CD4-positive, alpha-beta T cell treated with Interleukin-2 at 100 ng/mL for 4 hours (primary cell): ENCODE measurements at places on chromosomes 12 and 14.
A peak's percentile ranks its signal among the peaks of the same experiment; 100 is the strongest.

- DNase-seq: no peak
Observed at GRCh38 chr14:32004300-32004699, 72.8 kb upstream of the ARHGAP5 start.

DNA sequence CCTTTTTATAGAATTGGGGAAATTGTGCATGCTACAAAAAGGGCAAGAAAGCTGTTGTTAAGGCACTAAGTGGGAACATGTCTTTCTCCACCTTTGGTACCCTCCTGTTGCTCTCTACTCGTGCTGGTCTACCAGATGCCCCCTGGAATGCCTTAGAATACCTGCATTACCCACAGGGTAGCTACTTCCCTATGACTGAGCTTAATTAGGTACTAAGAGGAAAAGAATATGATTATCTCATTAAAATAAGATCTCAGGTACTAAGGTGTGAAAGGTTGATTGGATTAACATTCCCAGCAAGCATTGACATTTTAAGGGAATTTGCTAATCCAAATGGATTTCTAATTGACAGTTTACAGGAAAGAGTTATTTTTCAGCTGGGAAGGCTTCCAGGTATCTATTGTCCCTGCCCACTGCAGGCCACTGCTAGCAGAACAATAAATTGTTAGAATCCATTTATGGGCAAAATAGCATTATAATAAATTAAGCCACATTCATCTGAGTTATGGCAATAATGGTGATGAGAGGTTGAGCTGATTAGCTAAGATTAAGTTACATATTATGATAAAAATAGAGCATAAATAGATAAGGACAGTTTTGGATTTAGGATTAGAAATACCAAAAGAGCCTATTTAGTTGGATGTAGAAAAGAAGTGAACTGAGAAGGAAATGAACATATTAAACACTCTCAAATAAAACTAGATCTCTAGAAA, 67.8 kb upstream of the GRIP1 start:
- DNase-seq: no peak

- peak; percentile 74 for DNase-seq
Observed at GRCh38 chr12:123106640-123107359, 44.1 kb downstream of the PITPNM2 start.

- DNase-seq: no peak
Observed at GRCh38 chr12:48739618-48740269, 23.2 kb upstream of the CCNT1 start.

DNA sequence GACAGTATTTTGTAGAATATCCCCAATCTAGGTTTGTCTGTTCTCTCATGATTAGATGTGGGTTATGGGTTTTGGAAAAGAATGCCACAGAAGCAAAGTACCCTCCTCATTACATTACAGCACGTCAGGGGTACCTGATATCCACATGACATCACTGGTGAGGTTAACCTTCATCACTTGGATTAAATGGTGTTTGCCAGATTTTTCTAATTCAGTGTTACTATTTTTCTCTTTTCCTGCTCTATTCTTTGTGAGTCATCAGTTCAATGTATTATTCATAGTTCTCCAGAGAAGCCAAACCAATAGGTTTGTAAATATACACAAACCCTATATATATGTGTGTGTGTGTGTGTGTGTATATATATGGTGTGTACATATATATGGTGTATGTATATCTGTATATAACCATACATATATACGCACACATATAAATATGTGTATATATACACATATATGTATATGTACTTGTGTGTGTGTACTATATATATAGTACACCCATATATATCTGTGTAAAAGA, 131.4 kb downstream of the LMNTD1 start:
- DNase-seq: no peak
